ENCODE measurements at places on chromosomes 2 and 18. TPM values are rescaled to one million over a fixed set of nuclear protein-coding genes. Genes with fewer than 3 reads are reported as not detected.
A peak's percentile ranks its signal among the peaks of the same experiment; 100 is the strongest.

- no peaks in the 10 kb centered on the region for H3K36me3 ChIP-seq
- no peak overlapping the region for H3K4me3 ChIP-seq
- H3K27me3 ChIP-seq = peaks cover 5% of the 10 kb centered on the region
- H3K27ac ChIP-seq = no peak overlapping the region
- H3K4me1 ChIP-seq = peaks cover 21% of the 10 kb centered on the region
Measured at GRCh38 chr2:237471438-237472186, 15.4 kb upstream of the MLPH start.

DNA sequence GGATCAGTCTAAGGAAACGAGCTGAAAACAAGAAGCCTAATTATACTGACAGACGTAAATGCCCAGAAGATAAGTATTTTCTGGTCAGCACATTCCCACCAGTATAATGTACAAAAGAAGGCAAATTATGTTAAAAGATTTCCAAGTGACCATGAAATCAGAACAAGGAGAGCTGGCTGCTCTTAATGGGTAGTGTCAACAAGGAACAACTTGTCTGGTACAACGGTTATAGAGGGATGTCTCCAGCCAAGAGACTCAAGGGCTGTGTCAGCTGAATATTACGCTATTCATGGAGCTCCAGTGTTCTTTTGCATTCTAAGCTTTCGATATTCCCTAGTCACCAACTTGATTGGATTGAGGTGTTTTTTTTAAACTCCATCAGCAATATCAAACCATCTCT, 8.6 kb upstream of the L3MBTL4 start:
- no peak overlapping the region for H3K4me3 ChIP-seq
- DNase-seq = no peak
- H3K27me3 ChIP-seq = peaks cover 5% of the 10 kb centered on the region
- no peaks in the 10 kb centered on the region for H3K4me1 ChIP-seq
- H3K36me3 ChIP-seq = no peaks in the 10 kb centered on the region

GRCh38 chr2:228545748-228546145, 364.3 kb upstream of the SPHKAP start:
- no peaks in the 10 kb centered on the region for H3K27me3 ChIP-seq
- H3K27ac ChIP-seq = no peak overlapping the region
- no peaks in the 10 kb centered on the region for H3K4me1 ChIP-seq
- no peak for DNase-seq
- no peak overlapping the region for H3K4me3 ChIP-seq

DNA sequence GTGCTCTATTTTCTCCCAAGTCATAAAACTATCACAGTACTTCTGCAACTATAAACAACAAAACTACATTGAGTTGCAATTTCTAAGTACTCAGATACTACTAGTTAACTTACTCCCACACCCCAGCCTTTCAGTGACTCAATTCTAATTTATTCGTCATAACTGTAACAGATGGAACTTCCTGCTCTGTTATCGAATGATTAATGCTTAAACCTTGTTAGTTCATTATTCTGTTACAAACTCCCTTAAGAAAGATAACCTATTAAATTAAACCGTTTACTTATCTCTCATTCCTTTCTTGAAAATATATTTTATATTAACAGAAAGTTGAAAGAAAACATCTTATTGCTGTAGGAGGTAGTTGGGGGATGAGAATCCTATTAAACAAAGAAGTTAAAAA, 17.0 kb downstream of the TNFAIP6 start:
- H3K4me1 ChIP-seq = no peaks in the 10 kb centered on the region
- H3K27ac ChIP-seq = no peak overlapping the region
- DNase-seq = no peak

GRCh38 chr18:48548921-48549320, 10.1 kb downstream of the CTIF start:
- H3K27me3 ChIP-seq = no peaks in the 10 kb centered on the region
- no peak overlapping the region for H3K27ac ChIP-seq
- H3K4me3 ChIP-seq = no peak overlapping the region
- peaks cover 5% of the 10 kb centered on the region for H3K36me3 ChIP-seq
- H3K4me1 ChIP-seq = peaks cover 37% of the 10 kb centered on the region
- no peak for DNase-seq

GRCh38 chr18:77199707-77200106, 49.9 kb upstream of the GALR1 start:
- H3K27ac ChIP-seq = no peak overlapping the region
- H3K36me3 ChIP-seq = no peaks in the 10 kb centered on the region
- no peak overlapping the region for H3K4me3 ChIP-seq
- no peaks in the 10 kb centered on the region for H3K27me3 ChIP-seq
- peak; percentile 28 for DNase-seq

DQX1 gene
- not detected for total RNA-seq

DSG1 gene
- 1.5 TPM for total RNA-seq

ADAM23 gene
- total RNA-seq = 52.1 TPM

Data from spinal cord (tissue), 10 donors.